CD4-positive, CD25-positive, alpha-beta regulatory T cell (primary cell): ENCODE measurements at places on chromosomes 1 and 21. TPM values are rescaled to one million over a fixed set of nuclear protein-coding genes. Genes with fewer than 3 reads are reported as not detected.

DNA sequence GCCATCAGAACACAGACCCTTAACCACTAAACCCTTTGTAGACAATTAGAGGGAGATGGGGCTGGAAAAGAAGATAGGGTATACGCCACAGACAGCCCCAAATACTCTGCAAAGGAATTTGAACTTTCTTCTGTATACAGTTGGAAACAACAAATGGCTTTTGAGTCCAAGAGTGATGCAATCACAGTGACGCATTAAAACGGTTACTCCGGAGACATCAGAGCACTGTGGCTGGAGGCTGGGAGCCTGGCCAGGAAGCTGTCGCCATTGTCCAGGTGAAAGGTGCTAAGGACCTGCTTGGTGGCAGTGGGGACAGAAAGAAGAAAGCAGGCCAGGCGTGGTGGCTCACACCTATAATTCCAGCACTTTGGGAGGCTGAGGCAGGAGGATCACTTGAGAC lies 4.2 kb downstream of the FLAD1 start:
- no peak for DNase-seq

DNA sequence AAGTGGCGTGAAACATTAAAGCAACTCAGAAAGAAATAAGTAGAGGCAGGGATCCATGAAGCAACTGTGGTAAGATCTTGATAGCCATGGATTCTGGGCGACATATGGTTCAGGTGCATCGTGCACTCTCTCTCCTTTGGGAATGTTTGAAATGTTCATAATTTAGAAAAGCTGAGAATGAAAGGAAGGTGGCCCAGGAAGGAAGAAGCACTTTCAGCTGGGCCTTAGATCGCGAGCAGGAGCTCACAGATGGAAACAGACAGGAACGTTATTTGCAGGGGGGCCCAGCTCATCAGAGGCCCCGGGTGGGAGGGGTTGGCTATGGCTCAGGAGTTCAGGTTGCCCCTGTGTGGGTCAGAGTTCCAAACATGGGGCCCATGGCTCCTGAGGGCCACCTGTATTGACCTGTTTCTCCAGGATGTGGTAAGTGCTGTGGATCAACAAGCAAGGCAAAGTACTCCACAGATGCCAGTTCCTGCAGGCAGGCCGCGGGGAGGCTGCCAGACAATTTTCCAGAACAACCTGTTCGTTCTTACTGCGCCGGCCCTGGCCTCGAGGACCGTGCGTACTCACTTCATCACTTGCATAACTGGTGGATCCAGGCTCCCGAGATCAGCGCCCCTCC lies 253.2 kb downstream of the TOMM20 start:
- DNase-seq: no peak

GRCh38 chr1:238953448-238954010 lies 432.8 kb upstream of the CHRM3 start:
- no peak for DNase-seq

- no peak for DNase-seq
These were observed 394.3 kb upstream of the ADGRL2 start for GRCh38 chr1:81406292-81406999.

GRCh38 chr1:167476061-167476460 lies 42.3 kb downstream of the CD247 start:
- DNase-seq: no peak

DNA sequence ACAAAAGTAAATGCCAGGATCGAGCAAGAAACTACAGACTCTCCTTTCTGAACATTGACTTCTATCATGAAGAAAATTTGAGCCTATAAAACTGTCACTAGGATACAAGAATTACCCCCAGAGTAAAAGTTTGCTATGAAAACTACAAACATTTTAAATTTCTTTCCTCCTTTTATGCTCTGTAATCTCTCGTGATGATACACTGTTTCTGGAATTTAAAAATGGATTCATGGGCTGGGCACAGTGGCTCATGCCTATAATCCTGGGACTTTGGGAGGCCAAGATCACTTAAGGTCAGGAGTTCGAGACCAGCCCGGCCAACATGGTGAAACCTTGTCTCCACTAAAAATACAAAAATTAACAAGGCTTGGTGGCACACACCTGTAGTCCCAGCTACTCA lies 181.3 kb downstream of the ZNF281 start:
- no peak for DNase-seq

DNA sequence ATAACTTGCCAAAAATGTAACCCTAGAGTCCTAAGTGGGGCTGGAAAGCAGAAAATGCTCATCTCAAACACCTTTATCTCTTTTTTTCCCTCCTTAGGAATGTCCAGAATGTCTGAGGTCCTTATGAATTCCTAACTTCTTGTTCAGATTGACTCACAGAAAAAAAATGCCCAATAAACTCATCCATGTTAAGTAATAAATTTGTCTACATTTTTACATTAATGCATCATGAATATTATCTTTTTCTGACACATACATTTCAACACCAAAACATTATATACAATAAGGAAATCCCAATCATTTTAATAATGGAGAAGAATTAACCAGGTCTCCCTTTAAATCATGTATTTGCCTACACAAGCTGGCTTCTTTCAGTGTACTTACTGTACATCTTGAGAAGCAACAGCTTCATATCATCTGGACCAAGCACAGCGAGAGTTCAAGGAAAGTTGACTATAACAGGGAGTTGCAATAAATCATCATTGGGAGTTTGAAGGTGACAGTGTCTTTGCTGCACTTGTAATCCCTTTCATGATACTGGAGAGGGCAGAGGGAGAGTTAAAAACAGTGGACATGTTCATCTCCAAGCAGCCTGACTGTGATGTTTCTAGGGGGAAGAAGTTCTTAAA lies 565.2 kb downstream of the LTN1 start:
- no peak for DNase-seq

DNA sequence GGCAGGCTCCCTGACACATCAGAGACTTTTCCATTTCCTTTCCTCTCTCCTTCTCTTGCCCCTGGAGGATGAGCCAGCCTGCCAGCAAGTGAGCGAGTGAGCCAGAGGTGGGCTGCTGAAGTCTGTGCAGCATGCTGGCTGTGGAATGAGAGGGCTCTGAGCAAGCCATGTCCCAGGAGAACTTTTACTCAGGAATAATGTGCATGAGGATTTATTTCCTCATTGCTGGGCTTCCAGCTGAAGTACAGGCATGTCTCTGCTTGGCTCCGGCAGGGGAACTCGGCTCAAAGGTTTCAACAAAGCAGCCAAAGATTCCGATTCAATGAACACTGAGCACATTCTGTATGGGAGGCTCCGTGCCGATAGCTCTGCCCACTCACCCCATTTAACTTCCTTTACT lies 43.7 kb downstream of the UBIAD1 start:
- no peak for DNase-seq

DNA sequence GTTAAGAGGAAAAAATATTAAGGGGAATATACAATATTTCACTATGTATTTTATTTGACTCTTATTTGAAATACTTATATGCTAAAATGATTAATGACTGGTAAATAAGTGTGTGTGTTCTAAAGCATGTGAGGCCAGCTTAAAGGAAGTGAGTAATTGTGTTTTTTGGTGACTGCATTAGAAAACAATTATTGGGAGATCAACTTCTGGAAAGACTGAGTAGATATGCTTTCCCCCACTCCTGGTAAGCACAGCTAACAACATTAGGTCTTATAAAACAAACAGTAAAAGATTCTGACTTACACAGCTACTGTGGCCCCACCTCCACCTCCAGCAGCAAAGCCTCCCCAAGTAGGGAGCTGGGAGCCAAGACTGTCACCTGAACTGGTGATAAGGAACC lies 403.0 kb downstream of the SRGAP2C start:
- DNase-seq: no peak

- no peak for DNase-seq
These were observed 27.8 kb upstream of the IFNAR2 start for GRCh38 chr21:33201956-33202355.

DNA sequence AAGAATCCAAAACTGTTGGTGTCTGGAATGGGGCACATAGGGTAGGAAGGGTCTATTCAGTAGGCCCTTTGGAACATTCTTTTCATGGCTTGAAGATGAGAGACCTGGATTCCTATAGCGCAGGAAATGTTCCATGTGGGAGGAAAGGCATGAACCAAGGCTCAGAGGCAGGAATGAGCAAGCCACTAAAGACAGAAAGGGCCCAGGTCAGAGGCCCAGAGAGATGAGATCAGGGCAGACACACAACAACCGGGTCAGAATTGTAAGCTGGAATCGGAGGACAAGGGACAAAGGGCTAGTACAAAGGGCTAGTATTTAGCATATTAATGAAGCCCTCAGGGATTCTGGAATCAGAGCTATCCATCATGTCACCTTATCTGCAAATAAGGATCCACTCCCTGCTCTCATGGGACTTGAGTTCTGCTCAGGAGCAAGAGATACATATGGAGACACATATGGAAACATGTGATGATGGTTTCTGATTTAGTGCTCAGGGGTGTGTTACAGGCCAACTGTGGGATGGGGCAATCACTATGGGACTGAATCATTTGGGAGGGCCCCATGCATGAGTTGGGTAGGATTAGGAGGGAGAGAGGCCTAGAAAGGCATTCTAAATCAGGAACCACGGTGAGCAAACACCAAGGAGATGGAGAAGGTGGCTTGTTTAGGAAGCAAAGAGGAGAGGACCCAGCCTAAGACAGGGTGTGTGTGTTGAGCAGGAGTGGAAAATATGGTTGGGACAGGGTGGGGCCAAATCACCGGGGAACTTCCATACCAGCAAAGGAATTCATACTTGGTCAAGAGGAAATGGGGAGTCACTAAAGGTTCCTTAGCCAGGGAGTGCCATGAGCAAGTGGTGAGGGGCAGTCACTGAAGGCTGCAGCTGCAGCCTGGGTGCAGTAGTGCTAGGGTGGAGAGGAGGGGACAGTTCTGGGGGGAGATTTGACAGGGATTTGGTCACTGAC lies 8.6 kb downstream of the NECTIN4 start:
- no peak for DNase-seq

DNA sequence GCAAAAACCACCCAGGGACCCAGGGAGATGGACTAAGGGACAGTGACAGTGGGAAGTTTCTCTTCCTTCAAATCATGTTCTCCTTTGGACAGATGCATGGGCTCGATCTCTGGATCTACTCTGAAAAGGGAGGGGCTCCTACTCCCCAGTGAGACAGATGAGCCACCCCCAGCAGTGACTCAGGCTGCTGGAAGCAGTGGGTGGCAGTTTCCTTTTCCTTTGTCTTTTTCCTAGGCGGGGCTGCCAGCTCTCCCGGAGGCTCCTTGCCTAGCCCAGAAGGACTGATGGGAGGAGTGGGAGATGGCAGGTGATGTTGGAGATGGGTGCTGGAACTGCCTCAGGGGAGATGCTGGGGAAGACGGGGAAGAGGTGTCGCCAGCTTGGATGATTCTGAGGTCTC lies 41.0 kb upstream of the IGSF21 start:
- DNase-seq: no peak

DNA sequence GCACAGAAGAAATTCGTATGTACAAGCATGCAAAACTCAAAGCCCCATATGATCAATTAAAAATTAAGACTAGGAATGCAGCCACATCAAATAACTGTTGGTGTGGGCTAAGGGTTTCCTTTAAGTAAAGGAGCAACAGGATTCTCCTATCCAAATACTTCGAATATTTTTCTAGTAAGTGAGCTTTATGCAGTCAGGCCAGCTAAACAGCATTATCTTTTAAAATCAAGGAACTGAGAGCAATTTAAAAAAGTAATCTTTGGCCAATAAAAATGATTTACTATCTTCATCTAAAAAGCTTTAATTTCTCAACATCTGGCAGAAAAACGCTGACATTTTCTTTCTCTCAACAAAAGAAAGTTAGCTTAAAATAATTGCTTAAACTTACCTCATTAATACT lies 19.8 kb downstream of the CNN3 start:
- no peak for DNase-seq

- no peak for DNase-seq
These were observed 277.4 kb downstream of the ZNF648 start for GRCh38 chr1:181784039-181784683.

DNA sequence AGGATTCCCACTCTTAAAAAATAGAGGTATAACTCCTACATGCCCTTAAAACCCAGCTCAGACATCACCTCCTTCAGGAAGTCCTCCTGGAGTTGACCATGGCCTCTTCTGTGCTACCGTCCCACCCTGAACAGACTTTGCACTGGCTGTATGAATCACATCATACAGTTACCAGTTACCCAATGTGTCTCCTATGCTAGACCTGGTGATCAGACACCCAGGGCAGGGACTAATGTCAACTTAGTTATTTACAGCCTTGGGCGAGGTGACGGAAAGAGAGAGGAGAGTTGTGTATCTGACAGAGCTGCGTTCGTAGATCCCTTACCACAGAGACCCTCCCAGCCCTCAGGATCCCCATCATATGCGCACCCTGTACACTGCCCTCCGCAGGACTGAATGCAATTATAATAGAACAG lies 72.7 kb downstream of the SLC66A1 start:
- DNase-seq: no peak

DNA sequence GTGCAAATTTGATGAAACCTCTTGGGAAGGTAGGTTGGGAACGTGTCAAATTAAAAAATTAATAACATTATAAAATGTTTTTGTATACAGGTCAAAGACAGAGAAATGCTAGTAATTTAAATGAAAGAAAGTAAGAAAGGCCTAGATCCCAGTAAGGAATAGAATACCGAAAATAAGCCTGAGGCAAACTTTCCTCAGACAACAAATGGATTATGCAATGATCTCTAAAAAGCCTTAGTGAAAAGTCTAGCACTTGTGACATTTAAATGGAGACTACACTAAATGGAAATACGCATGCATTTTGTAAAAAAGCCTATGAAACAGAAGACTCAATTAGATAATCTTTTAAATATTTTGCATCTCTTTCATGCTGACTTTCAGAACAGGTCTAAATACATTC lies 138.5 kb upstream of the ZNHIT6 start:
- DNase-seq: no peak

- DNase-seq: no peak
These were observed 22.2 kb downstream of the FAM151A start for GRCh38 chr1:54600947-54601721.

DNA sequence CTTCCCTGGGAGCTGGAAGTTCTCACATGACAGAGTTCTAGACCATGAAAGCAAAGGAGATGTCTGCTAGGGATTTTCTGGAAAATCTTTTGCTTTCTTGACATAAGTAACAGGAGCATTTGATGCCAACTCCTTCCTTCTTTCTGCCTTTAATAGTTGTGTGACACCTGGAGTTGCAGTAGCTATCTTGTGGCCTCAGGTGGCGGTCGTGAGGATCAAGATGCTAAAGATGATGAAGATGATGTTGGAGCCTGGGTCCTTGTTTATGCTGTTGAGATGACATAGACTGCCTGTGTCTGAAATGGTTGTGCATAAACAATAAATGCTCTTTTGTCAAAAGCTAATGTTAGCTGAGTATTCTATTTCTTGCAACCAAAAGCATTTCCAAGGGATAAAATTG lies 32.7 kb upstream of the KIRREL1 start:
- no peak for DNase-seq

The ANKRD34A gene
- 0.35 TPM for polyA plus RNA-seq

The SPRR2A gene
- not detected for polyA plus RNA-seq

The GSTM5 gene
- not detected for polyA plus RNA-seq

The OR2T33 gene
- polyA plus RNA-seq: not detected

The IARS2 gene
- 52.1 TPM for polyA plus RNA-seq

The SPRR2F gene
- not detected for polyA plus RNA-seq

The OR2T11 gene
- polyA plus RNA-seq: not detected

The TMIGD3 gene
- polyA plus RNA-seq: not detected

The KRTAP10-12 gene
- polyA plus RNA-seq: not detected

The IKBKE gene
- 87.4 TPM for polyA plus RNA-seq

The MTARC2 gene
- polyA plus RNA-seq: not detected

The HCN3 gene
- polyA plus RNA-seq: 0.07 TPM

The C1orf115 gene
- 1.8 TPM for polyA plus RNA-seq

The TTLL10 gene
- polyA plus RNA-seq: not detected

The FAM151A gene
- polyA plus RNA-seq: not detected

The C21orf91 gene
- polyA plus RNA-seq: 59.3 TPM

The IQGAP3 gene
- polyA plus RNA-seq: 0.98 TPM
